ENCODE measurements at places on chromosomes 3 and 15.

- DNase-seq = peak; percentile 55
Observed at GRCh38 chr15:63381301-63382204, at the start of gene CA12. Gene CA12, minus strand, starts transcription at chr15:63381846. Its CDS starts 126 bp downstream, at chr15:63381720.

GRCh38 chr15:36932070-36932469 is 168.3 kb downstream of the MEIS2 start:
- no peak for DNase-seq

- peak; percentile 67 for DNase-seq
Observed at GRCh38 chr3:53140847-53141845, 10.9 kb upstream of the RFT1 start.

DNA sequence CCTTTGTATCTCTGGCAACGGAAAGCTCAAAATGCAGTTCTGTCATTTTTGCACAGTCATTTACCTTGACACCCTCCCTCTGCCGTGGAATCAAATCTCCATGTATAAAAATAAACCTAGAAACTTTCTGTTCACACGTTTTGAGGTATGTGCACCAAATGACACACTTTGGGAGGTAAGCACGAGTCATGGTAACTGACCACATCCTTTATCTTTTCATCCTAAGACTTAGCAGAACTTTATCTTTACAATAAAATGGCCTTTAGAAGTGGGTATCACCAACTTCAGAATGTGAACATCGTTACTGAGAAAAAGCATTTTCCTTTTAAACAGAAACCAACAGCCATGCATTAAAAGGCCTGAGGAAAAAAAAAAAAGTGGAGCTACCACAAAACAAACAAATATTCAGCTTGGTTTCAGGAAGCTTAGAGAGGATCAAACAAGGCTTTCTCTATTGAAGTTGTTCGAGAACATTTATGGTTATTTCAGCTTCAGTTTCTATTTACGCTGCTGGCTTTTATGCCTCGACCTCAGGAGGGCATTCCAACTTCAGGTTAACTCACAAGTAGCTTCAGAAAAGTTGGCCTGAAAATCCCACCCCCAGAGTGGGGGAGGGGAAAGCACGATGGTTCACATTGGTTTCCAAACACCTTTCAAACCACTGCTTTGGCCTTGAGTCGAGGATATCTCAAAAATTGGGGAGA is 171.1 kb upstream of the ICE2 start:
- DNase-seq = peak; percentile 26

- DNase-seq = no peak
Observed at GRCh38 chr15:58444658-58445332, 13.0 kb downstream of the LIPC start.

GRCh38 chr15:37880009-37880834 is 54.2 kb upstream of the TMCO5A start:
- DNase-seq = peak; percentile 69

- DNase-seq = no peak
Observed at GRCh38 chr3:50317300-50317699, 5.2 kb downstream of the HYAL2 start.

DNA sequence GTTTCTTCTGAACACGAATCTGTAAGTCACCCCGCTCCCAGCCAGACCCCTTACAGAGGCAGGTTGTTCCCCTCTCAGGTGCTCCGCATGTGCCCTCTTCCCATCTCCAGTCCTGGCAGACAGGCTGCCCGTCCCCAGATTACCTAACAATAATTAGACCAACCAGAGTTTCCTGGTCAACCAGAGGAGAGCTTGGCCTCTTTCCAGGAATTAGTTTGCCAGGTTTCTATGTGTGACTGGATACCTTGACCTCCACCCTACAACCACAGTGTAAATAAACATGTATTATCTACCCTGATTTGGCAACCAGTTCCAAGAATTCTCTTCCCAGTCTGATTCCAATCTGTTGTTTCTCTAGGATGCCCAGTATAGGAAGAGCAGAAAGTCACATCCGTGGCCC is 178.0 kb upstream of the UMPS start:
- DNase-seq = peak; percentile 10

DNA sequence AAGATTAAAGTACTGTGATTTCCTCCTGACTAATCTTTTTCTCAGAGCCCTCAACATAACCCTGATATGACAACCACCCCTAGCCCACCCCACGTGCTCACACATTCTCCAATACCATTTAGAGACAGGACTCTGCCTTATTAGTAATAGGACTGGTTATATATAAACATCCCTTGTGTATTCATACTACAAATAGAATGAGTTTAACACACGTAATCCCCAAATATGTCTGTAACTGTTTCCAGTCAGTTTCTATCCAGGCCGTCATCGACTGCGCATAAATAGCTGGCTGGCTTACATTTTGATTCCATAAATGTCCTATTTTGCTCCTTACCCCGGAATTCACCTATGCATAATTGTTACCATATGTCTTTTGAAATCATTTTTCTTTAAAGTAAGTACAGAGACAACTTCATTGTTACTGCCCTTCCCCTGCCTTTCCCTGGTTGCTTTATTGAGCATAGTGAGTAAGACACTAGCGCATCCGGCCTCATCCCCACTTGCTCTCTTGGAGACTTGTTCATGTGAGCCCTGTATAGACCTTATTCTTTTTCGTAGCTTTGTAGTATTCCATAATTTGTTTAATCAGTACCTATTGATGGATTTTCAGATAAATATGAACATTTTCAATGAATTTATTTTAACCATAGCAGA is 3.5 kb upstream of the P2RY14 start:
- DNase-seq = peak; percentile 94

GRCh38 chr3:62758296-62759066 is 116.7 kb downstream of the CADPS start:
- DNase-seq = no peak

DNA sequence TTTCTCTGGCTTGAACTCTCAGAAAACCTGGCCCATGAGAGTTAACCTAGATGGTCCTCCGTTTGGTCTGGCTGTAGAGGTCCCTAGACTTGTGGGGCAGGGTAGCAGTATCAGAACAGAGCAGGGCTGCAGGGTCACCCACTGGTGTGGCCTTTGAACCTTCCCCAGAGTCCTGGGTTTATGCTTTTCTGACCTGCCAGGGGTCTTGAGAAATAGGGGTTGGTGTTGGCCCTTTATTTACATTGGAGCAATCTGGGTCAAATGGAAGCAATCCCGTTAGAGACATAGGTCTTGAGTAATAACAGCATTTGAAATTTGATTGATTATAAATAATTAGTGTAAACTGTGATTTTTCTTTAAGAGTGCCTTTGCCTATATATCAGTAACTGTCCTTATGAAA is 23.8 kb downstream of the DLEC1 start:
- no peak for DNase-seq

- DNase-seq = peak; percentile 85
Observed at GRCh38 chr3:98563661-98564281, 29.6 kb downstream of the CPOX start.

DNA sequence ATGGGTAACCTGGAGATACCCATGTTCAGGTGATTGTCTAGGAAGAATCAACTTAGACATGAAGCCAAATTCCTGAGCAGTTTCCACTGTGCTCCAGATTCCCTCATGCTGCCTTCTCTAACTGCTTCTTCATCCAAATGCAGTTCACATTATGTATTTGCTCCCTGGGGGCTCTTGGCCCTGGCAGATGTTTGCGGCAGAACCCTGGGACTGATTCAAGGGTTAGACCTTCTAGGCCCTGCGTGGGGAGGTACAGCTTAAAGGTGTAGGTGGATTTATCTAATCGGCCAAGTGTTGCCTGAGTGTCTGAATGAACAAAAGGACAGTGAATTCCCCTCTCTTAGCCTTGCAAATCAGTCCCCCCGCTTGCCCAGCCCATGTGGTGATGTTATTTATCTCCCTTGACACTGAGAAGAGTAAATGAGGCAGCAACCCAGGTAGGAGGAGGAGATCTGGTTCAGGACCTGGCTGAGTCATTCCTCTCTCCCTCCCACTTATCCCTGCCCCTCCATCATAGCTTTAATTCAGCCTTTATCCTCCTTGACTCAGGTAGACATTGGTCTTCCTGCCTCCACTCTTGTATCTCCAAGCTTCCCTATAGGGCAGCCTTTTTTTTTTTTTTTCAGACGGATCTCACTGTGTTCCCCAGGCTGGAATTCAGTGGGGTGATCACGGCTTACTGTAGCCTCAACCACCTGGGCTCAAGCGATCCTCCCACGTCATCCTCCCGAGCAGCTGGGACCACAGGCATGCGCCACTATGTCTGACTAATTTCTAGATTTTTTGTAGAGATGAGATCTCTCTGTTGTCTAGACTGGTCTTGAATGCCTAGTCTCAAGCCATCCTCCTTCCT is 54.8 kb downstream of the MAGEF1 start:
- DNase-seq = peak; percentile 86
